Activated T-cell treated with anti-CD3 and anti-CD28 coated beads, Interleukin-2, amount 50 U/mL, for 72 hours (primary cell): ENCODE measurements at places on chromosomes 5 and 9. TPM values are rescaled to one million over a fixed set of nuclear protein-coding genes. Genes with fewer than 3 reads are reported as not detected.

- no peak for DNase-seq
Measured at GRCh38 chr5:163938595-163938994, 433.2 kb downstream of the MAT2B start.

DNA sequence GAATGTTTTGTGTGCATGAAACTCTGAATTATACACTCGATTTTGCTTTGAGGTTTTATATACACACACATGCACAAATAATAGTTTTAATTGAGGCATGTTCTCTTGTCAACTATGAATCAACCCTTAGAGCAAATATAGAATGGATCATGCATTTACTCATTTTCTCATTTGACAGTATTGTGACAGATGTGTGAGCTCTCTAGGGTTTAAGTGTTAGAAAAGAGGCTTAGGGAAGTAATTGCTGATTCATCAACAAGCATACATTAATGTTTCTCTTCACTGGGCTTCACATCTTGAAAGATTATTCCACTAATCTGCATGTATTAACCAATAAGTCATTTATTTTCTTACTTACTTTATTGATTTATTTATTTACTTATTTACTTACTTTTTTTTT lies 1356.8 kb upstream of the ACO1 start:
- no peak for DNase-seq

- peak; percentile 25 for DNase-seq
Measured at GRCh38 chr9:123070198-123070597, 36.7 kb downstream of the GPR21 start.

GRCh38 chr9:14021871-14022525 lies 291.9 kb downstream of the NFIB start:
- no peak for DNase-seq

- DNase-seq, result no peak
Measured at GRCh38 chr9:123742009-123742767, 187.7 kb downstream of the DENND1A start.

GRCh38 chr9:98806394-98807035 lies 955 bp upstream of the GALNT12 start:
- no peak for DNase-seq

Gene TSTD2
- 23.3 TPM for total RNA-seq

- DNase-seq, result peak; percentile 42
Measured at GRCh38 chr9:88173378-88173999, 35.2 kb upstream of the SPATA31C2 start.

Gene NEUROG1
- not detected for total RNA-seq

Gene DMXL1
- total RNA-seq, result 34.8 TPM

GRCh38 chr5:106759581-106759980 lies 911.2 kb downstream of the EFNA5 start:
- DNase-seq, result no peak

Gene TEX48
- 1.7 TPM for total RNA-seq
